ENCODE measurements at places on chromosomes 5 and 9.

- no peak for DNase-seq
Observed at GRCh38 chr5:151673421-151673820, 13.3 kb downstream of the SPARC start.

DNA sequence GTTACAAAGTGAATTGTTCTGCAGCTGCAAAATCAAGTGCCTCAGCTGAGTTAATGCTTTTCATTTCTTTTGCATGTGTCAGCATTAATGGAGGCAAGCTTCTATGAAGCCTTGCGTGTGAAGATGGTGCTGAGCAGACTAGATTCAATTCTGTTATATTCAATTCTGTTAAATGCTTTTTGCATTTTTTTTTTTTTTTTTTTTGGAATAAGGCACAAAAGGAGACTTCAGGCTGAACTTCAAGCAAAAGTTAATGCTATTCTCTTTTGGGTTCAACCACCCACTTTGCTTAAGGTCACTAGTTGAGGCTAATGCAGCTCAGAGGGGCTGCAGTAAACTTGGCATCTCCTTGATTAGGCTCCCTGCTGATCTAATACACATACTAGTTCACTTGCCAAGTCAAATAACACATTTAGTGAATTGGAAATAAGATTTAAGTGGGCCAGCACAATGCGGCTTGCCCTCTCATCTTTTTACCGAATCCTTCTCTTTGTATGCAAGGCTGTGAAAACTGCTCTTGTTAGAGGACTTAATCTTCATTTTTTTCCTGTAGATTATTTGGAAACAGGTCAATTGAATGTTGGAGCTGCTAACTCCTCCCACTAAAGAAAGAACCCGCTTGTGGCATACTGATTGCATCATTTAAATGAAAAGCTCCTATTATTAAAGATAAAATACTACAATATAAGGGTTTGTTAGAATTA lies 1020.2 kb downstream of the NR2F1-AS1 start:
- DNase-seq, result no peak

DNA sequence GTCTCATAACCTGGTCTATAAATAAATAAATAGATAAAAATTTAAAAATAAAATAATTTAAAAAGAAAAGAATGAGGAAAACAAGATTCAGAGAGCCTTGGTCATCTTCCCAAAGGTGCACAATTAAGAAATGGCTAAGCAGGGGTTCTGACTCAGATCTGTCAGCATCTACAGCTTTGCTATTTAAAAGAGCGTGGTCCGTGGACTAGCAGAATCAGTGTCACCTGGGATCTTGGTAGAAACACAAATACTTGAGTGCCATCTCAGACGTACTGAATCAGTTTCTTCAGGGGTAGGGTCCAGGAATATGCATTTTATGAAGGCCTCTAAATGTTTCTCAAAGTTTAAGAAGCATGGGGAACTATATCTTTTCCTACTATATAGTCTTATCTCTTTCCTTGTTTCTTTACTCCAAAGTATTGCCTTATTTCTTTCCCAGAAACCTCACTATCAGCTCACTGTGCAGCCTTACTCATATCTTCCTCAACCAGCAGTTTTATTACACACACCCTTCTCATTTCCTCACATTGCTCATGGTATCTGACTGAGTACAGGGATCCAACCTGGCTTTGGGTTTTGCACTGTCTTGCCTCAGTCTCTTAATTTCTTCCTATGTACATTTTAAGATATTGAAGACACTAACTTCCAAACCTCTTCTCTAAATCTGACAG lies 58.6 kb downstream of the TMC1 start:
- DNase-seq, result no peak

GRCh38 chr9:131578021-131578420 lies 32.7 kb downstream of the PRRT1B start:
- no peak for DNase-seq

All from activated T-cell treated with anti-CD3 and anti-CD28 coated beads for 24 hours (primary cell).